Spinal cord (tissue), 10 donors: ENCODE measurements at places on chromosomes 2 and 18. TPM values are rescaled to one million over a fixed set of nuclear protein-coding genes. Genes with fewer than 3 reads are reported as not detected.

The ITGA4 gene
- 7.2 TPM for polyA plus RNA-seq

The CNGA3 gene
- polyA plus RNA-seq, result 15.2 TPM

The DCDC2C gene
- polyA plus RNA-seq, result 0.73 TPM

The NFATC1 gene
- 5.8 TPM for polyA plus RNA-seq

The ADAM23 gene
- 50.5 TPM for polyA plus RNA-seq

The GALNT5 gene
- 0.26 TPM for polyA plus RNA-seq

The ADGRF3 gene
- 0.59 TPM for polyA plus RNA-seq

The SLC39A6 gene
- 111 TPM for polyA plus RNA-seq

The CCDC141 gene
- polyA plus RNA-seq, result 0.89 TPM

The SMYD1 gene
- polyA plus RNA-seq, result 0.42 TPM

The CYRIA gene
- polyA plus RNA-seq, result 36.0 TPM

The KIF5C gene
- 197 TPM for polyA plus RNA-seq

The ABCG8 gene
- 1.7 TPM for polyA plus RNA-seq

The GREB1 gene
- polyA plus RNA-seq, result 24.3 TPM

The TEX44 gene
- not detected for polyA plus RNA-seq
